Jurkat, Clone E6-1 (cell line): ENCODE measurements at places on chromosomes 11 and 22.

DNA sequence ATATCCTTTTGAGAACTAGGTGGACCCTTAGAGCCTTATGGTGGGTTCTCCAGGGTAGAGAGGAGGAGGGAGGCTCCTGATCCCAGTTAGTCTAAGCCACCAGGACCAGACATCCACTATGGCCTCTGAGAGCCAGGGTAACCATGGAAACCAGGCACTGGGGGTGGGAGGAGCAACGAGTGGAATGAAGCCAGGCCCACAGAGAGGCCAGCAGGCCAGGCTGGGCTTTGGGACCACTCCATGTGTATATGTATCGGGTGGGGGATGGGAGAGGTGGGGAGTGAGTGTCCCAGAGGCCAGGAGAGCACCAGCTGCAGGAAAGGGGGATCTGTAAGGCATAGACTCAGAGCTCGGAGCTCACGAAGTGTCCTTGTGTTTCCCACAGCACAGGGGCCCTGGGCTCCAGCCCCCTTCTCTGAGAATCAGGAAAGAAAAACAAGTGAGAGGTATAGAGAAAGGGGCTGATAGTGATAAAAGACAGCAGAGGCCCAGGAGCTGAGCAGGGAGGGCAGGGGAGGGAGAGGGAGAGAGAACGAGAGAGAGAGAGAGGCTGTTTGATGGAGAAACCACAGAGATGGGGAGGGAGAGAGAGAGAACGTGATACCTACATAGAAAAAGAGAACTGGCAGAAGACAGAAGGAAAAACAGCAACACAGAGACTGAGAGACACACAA, 15.5 kb upstream of the TSPAN18 start:
- DNase-seq, result no peak

GRCh38 chr11:119504371-119504770, 81.4 kb upstream of the THY1 start:
- no peak for DNase-seq

DNA sequence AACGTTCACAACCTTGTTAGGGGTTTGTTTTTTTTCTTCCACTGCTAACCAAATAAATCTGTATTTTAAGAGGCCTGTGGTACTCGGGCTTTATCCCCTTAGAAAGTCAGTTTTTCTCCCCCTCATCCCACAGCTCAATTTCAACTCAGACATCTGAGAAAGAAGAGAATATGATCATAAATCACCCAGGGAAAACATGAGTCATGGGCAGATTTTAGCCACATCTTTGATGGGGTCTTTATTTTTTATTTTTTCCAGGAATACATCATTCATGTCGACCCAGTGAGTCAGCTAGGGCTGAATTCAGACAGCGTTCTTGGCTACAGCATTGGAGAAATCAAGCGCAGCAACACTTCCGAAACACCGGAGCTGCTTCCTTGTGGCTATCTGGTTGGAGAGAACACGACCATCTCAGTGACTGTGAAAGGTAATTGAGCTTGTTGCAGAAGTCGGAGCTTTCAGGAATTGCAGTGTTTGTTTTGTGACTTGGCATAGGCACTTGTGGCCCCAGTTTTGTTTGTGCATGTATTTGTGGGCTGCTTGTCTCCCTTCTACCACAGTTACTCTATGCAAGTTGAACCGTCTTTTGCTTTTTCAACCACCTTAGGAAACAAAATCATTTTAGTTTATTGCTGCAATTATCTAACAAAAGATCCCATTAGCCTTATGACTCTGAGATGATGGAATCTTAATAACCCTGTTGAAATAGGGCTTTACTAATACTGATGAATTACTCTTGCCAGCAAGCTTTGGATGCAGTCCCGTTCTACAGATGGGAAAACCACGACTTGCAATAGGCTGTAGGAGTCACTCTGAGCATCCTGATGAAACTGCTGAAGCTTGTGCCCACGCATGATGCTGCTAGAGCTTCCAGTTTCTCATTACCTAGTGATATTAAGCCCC, 62.7 kb downstream of the DBX1 start:
- DNase-seq, result no peak

DNA sequence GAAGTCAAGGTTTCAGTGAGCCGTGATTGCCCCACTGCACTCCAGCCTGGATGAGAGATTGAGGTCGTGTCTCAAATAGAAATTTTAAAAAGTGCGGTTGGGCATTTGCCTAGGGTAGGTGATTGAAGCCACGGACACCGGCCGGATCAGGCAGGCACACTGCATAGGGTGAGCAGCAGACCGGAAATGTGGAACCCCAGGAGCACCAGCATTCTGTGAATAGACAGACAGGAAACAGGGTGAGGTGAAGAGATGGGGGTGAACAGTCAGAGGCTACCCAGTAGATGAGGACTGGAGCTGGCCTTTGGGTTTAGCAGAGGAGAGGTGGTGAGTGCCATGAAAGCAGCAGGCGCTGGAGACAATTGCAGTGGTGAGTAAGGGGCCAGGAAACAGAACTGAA, 43.5 kb downstream of the PPFIA1 start:
- no peak for DNase-seq

DNA sequence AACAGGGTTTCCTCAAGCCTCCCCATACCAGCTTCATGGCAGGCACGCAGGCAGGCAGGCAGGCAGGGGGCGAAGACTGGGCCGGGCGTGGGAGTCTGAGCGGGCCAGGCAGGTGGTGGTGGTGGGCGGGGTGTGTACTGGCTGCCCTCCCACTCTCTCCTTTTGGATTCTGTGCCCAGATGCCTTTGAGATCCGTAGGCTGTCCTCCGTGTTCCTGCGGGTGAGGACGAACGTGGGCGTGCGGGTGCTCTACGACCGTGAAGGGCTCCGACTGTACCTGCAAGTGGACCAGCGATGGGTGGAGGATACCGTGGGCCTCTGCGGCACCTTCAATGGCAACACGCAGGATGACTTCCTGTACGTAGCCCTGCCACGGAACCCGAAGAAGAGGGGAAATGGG, 23.0 kb downstream of the OTOG start:
- no peak for DNase-seq

- DNase-seq, result no peak
Measured at GRCh38 chr11:130620548-130620947, 172.1 kb downstream of the ADAMTS15 start.

GRCh38 chr11:66970807-66971442, 4.2 kb upstream of the C11orf86 start:
- DNase-seq, result no peak

DNA sequence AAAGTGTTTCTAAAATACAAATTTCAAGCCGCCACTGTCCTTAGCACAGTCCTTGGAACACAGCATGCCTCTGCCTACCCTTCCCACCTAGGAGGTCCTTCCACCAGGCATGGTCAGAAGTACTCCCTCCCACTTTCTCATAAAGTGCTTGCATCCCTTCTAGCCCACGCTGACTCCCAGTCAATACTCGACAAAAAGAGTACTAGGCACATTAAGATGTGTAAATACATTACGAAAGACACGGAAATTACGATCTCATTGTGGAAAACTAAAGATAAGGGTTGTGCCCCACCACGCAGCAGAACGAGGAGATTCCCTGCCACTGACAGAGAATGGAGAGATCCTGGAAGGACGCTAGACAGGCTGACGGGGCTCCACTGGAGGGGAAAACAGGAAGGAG, 13.5 kb downstream of the CHKA start:
- DNase-seq, result no peak

- no peak for DNase-seq
Measured at GRCh38 chr11:75814363-75814676, 690 bp upstream of the UVRAG start.

DNA sequence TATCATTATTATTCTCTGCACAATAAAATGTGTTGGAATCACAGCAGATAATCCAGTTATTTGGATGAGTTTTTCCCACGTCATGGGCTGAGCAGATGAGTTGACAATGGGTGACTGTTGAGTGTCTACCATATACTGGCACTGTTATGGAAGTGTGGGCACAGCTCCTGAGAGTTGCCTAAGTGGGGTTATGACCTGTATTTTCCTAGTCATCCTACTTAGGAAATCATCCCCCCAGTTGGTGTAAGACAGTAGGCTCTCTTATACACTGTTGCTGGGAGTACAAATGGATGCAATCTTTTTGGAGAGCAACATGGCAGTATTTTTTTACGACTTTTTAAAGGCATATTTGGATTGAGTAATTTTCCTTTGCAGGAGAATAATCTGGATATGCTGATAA, 66.4 kb downstream of the TRAF6 start:
- no peak for DNase-seq

DNA sequence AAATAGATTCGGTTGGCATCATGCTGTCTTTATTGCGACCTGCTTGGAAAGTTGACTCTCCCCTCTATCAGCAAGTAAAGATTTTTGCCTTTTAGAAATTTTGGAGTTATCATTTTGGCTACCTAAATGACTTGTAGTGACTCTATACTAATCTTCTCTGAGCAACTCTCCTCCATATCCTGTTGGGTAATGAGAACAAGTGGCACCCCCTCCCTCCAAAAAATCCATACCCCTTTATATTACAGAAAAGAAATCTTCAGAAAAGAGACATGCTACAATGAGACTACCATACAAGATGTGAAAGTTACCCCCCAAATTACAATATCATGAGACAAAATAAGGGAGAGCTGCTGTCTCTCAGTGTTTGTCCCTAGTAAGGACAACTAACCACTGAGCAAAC, 1.2 kb downstream of the JAML start:
- no peak for DNase-seq

GRCh38 chr11:118277312-118277711, 13.2 kb upstream of the MPZL2 start:
- no peak for DNase-seq

DNA sequence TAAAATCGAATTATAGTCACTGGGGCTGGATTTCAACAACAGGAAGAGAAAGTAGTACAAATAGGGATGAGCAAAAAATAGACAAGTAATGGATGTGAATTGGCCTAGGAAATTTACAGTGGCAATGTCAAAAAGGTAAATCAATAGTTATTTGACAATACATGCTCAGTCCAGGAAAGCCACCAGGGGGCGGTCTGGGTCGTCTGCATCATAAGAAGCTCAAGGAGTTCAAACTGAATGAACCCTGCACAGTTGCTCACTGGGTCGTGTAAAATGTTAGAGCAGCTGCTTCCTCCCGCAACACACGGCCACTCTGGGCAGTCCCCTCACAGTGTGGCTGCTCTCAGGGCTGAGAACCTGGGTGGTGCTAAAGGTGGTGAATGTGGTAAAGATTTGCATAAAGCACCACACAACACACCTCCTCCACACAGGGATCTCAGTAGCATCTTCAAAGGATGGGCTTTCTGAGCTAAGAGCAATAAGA, 85.9 kb downstream of the ZNF280B start:
- DNase-seq, result peak; percentile 80

DNA sequence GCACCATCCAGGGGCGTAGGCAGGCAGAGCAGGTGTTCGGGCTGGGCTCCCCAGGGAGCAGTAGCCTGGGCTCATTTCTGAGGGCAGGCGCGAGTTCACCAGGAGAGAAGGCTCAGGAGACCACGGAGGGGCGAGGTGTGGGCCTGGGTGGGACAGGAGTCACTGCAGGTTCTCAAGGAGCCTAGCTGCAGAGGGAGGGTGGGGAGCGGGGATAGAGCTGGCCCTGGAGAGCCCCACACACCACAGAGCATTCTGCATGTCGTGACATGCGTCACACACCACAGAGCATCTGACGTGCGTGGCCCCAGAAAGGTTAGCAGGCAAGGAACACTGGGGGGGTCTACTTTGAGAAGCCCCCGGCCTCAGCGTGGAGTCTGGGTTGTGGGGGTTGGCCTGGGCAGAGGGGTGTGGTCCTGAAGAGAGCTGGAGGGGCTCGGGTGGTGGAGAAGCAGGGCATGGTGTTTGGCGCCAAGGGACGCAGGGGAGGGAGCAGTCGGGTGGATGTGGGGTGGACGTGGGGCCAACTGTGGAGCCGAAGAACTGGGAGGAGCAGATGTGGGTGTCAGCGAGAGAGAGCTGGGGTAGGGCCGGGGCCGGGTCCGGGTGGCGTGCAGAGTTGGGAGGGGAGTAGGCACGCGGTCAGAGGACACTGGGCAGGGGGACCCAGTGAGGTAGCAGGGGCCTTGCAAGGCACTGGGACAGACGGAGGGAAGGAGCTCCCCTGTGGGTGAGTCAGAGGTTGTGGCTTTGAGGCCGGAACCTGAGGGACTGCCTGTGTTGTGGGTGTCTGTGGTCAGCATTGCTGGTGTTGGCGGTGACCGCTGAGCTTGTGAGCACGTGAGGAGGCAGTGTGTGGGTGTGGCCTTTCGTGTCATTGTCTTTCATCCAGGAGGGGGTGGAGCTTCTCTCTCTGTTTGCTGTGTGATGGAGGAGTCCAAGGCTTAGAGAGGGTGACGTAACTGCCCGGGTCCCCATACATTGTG, 25.5 kb downstream of the CTTN start:
- no peak for DNase-seq
